Fibroblast of mammary gland (primary cell): ENCODE measurements at places on chromosomes 2 and 18.
A peak's percentile ranks its signal among the peaks of the same experiment; 100 is the strongest.

GRCh38 chr2:164842624-164842966, 972 bp upstream of the COBLL1 start:
- DNase-seq, result no peak

GRCh38 chr2:151097895-151098294, 163.8 kb downstream of the RBM43 start:
- peak; percentile 20 for DNase-seq

DNA sequence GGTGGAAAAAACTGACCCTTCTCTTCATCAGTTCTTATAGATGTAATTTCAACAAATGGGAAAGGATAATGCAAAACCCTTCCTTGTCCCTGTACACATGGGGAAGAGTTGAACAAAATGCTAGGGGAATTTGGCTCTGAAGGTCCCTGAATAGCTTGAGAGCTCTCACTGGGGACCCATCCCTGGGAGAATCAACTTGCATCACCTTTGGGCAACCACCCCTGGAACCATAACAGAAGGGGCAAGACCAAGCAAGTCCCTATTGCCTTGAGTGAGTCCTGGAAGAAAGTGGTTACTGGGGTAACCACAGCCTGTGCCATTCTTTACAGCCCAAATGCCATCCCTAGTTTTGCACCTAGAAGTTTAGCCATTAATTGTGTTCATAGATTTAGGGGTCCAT, 52.2 kb upstream of the B3GNT2 start:
- no peak for DNase-seq

DNA sequence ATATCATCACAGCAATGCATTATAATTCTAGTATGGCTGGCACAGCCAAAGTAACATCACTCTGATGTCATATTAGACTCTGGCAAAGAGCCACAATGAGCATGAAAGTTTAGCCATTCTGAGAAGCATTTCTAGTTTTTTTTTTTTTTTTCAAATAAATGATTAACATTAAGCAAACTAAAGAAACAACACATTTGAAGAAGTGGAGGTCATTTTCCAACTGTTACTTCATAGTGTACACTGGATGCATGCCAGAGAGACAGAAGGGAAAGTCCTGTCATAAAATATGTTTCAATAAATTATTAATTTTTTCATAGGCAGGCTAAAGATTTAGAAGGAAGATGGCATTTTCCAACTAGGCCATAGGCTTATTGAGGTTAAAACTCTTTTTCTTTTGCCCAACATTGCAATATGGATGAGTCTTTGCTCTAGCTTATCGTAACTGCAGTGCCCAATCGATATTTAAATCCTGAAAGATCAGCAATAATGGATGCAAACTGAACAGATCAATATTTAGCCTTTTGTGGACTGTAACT, 1630.4 kb upstream of the ACVR2A start:
- peak; percentile 1 for DNase-seq

GRCh38 chr2:127681288-127681804, 6.0 kb upstream of the LIMS2 start:
- no peak for DNase-seq

DNA sequence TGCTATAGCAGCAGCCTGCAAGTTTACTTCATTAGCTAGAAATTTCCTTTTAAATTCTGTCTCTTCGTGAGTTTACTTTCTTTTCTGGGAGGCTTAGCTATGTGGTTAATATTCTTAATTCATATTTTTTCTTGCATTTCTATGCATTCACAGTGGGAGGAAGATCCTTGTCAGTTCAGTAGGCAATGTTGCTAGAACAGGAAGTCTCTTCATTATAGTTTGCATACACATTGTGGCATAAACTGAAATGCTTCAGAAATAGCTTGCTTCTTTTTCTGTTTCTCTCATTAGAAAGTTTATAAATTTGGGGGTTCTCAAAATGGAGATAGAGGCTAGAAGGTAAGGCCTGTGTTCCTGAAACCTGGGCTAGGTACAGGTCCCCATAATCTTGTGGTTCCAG, 8.1 kb upstream of the ARHGAP15 start:
- no peak for DNase-seq

DNA sequence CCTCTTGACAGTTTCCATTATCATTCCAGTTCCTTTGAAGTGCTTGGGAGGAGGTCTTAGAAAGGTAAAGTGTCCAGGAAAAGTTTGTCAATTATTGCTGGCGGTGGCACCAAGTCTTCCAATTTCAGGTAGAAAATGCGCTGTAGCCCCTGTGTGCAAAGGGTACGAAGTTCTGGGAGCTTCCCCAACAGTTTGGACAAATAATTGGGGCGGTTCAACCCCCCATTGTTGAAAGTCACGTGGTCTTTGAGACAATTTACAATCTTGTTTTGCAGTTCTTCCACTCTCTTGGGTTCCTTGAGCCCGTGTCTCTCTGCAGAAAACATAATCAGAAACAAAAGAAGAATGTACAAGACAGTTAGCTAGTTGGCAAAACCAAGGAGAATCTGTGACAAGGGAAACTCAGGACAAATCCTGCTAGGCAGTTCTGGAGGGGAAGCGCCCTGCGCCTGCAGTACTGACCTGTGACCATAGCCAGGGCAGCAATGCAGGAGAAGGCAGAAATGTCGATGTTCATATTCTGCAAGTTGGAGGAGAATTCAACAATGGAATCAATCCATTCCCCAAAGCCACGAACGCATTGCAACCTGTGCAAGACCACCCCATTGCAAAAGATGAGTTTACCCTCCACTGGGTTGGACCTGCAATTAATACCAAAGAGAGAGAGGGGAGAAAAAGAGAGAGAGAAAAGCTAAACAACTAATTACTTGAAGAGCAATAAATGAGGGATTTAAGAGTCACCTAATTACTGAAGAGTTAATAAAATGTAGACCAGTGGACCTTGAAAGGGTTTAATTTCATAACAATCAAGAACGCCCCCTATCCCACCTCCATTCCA, 6.6 kb downstream of the NR4A2 start:
- no peak for DNase-seq

DNA sequence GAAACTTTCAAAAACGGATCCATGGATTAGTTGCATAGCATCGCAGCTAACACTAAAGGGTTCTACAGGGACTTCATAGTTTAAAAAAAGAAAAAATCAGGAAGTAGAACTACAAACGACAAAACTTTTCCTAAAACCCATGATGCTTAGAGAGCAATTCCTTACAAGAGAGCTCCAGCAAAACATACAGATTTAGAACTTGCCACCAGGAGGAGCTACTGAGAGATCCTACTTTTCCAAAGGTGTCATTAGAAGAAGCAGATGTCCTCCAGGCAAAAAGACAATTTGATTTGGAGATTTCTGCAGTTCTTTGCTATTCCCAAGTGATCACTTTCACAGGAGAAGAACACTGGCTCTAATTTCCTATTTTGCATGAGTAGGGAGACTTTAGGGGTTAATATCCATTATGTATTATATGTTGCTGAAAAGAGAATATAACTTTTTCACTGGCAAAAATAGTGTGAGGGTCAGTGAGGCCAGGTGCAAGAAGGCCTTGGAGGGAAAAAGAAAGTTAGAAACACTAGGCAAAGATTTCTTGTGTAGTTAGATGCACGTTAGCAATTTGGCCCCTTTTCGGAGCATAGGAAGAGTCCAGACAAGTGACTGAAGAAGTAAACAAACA, 436.2 kb downstream of the SUCLG1 start:
- DNase-seq, result peak; percentile 47

GRCh38 chr2:102592601-102593000, 26.8 kb upstream of the SLC9A2 start:
- DNase-seq, result peak; percentile 17

GRCh38 chr2:233271693-233272092, 20.2 kb downstream of the ATG16L1 start:
- DNase-seq, result no peak

DNA sequence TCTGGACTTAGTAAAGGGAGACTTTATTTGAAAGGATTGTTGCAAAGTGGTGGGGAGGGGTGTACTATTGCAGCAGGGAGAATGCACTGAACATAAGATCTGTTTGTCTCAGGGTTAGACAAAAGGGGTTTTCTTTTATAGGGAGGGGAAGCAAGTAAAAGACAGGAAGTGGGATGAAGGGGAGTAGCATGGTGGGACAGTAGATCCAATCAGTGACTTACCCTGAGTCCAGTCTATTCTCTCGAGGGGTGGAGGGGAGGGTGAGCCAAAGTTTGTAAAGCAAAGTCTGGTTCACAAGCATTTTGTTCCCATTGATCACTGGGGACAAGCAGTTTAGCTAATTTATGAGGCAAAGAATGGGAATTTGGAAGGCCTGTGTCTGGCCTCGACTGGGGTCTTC, 35.0 kb upstream of the CYP27C1 start:
- DNase-seq, result no peak

GRCh38 chr2:70678576-70679143, 89.3 kb downstream of the ADD2 start:
- DNase-seq, result no peak

- no peak for DNase-seq
Measured at GRCh38 chr2:180979749-180980105, 678 bp upstream of the UBE2E3 start.

DNA sequence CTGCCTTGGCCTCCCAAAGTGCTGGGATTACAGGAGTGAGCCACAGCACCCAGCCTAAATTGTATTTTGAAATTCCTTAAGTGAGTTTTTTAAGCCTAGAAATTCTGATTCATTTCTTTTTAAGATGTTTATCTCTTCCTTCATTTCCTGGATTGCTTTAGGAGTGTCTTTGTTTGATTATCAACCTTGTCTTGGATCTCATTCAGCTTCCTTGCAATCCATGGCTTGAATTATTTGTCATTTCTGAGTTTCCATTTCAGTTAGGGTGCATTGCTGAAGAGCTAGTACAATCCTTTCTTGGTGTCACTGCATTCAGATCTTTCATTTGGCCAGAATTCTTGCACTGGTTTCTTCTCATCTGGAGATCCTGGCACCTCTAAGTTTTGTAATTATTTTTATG, 606.4 kb upstream of the ZNF804A start:
- DNase-seq, result no peak

GRCh38 chr2:231129216-231129615, 4.4 kb upstream of the HTR2B start:
- DNase-seq, result no peak

DNA sequence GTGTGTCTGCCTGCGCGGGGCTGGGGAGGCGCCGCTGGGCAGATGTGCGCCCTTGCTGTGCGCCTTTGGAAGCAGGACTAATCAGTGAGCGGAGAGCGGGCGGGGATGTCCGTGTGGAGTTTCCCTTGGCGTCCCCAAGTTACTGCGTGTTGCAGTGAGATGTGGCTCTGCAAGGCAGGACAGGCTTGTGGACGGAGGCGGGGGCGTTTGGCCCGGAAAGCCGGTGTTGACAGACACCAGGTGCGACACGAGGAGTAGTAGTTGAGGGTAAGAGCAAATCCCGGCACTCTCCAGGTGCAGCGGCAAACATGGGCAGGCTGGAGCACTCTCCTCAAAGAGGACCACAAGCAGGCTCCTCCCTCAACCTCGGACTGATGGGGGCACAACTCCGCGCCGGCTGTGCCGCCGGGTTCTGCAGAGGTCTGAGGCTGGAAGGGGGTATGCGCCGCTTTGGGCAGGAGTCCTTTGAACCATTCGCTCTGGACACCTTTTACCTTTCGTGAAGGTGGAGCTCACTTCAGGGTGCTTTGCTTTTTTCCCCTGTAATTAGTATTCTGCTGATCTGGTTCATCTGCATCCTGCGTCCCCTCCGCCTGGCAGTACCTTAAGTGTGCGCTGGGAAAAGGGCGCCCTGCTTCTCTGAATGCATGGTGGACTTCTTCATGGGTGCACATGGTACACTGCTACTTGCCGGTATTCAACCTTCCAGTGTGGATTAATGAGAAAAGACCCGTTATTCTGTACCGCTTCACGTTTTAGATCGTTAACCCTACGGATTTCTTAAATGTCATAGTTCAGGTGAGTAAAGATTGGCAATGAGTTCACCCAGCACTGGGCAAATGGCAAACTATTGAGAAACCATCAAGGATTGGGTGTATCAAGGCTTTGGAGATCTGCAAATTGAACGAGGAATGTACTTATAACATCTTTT, 608 bp downstream of the CDH7 start:
- no peak for DNase-seq

DNA sequence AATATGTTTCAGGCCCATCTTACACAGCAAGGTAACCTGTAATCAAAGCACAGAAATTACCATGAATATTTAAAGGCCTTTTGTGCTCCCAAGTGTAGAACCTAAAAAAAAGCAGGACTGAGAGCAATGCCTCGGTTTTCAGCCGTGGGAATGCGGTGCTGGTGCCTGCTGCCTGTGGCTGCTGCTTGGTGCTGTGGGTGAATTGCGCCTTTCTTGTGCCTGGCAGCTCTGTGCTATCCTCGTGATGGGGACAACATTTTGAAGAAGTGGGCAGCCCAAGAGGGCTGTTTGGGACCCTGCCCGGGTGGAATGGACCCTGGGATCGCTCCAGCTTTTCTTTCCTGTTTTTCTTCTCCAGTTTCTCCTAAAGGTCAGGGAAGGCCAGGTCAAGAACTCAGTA, 91.2 kb downstream of the ASAP2 start:
- DNase-seq, result no peak

GRCh38 chr2:188456114-188456909, 164.6 kb downstream of the GULP1 start:
- peak; percentile 10 for DNase-seq

DNA sequence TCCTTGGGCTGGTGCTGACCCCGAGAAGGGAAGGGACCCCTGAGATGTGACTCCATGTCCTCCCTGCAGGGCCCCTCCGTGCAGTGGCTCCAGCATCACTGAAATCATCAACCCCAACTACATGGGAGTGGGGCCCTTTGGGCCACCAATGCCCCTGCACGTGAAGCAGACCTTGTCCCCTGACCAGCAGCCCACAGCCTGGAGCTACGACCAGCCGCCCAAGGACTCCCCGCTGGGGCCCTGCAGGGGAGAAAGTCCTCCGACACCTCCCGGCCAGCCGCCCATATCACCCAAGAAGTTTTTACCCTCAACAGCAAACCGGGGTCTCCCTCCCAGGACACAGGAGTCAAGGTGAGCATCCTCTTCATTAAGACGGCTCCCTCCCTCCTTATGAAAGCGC, 53.4 kb upstream of the ATG16L1 start:
- no peak for DNase-seq

- DNase-seq, result no peak
Measured at GRCh38 chr2:124395961-124396360, 370.9 kb downstream of the CNTNAP5 start.

DNA sequence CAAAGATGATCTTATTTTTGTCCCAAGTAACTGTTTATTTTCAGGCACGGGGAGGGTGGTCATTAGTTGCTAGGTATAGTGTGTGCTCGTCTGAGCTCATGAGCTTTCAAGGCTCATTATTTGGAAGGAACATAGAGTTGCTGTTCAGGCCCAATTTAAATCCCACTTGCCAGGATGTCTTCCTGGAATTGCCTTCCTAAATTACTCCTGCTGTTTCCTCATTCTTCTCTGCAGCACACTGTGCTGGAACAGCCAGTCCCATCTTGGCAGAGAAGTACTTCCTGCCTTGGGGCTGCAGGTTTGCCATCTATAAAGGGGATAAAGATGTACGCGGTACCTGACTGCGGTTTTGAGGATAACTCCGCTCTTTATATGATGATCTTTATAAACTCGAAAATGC, 37.3 kb downstream of the GREB1 start:
- DNase-seq, result no peak

DNA sequence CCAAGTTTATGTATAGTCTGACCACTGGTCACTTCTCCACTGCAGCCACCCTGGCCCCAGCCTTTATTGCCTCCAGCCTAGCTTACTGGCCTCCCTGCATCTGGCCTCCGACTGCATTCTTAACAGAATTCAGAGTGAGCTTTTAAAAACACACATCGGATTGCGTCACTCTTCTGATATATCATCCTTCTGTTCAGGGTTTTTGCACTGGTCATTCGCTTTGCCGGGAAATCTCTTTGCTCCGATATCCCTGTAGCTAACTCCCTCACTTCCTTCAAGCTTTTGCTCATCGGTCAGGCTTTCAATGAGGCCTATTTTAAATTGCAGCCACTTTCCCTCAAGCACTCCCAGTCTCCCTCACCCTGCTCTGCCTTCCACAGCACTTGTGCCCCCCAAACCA, 101.6 kb upstream of the DLX2 start:
- DNase-seq, result no peak
